ENCODE measurements at places on chromosomes 16 and 17. TPM values are rescaled to one million over a fixed set of nuclear protein-coding genes. Genes with fewer than 3 reads are reported as not detected.
A peak's percentile ranks its signal among the peaks of the same experiment; 100 is the strongest.

DNA sequence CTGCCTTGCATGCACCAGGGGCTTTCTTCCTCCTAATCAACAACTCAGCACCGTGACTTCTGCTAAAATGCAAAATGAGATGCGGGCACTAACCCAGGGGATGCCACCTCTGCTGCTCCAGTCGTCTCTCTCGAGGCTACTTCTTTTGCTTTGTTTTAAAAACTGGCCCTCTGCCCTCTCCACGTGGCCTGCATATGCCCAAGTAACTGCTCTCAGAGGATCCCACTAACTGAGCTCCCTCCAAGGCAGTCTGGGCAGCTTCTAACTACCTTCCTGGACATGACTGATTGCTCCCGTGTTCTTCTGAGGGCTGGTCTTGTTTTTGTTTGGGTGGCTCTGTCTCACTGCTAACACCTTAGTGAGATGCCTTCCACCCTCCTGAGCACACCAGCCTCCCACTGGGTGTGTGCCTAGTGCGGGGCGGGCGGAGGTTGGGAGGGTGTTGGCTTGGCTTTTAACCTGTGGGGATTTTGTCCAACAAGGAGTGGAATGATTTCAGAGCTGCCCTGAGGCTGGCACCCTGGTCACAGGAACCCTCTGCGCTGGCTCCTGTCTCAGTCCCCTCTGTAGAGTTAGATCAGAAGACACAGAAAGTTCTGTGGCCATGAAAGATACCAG, 8.9 kb upstream of the LGALS9 start:
- no peak for DNase-seq

- DNase-seq: peak; percentile 66
These were observed 13.4 kb upstream of the PLLP start for GRCh38 chr16:57297856-57298255.

DNA sequence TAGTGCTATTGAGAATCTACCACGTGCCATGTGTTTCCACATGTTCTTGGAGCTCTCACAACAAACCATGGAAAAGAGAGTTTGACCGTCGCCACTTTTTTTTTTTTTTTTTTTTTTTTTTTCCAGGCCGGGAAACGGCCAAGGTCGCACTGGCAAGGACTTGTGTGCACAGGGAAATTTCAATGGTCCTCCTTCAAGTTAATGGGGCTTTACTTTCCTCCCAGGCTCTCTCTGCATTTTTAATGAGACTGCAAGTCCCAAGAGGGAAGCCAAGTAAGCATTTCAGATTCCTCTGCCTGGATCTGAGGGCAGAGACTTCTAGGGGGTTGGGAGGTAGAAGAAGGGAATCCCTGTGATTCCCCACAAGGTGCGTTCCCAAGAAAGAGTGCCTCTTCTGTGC, 94.7 kb upstream of the MPHOSPH6 start:
- no peak for DNase-seq

DNA sequence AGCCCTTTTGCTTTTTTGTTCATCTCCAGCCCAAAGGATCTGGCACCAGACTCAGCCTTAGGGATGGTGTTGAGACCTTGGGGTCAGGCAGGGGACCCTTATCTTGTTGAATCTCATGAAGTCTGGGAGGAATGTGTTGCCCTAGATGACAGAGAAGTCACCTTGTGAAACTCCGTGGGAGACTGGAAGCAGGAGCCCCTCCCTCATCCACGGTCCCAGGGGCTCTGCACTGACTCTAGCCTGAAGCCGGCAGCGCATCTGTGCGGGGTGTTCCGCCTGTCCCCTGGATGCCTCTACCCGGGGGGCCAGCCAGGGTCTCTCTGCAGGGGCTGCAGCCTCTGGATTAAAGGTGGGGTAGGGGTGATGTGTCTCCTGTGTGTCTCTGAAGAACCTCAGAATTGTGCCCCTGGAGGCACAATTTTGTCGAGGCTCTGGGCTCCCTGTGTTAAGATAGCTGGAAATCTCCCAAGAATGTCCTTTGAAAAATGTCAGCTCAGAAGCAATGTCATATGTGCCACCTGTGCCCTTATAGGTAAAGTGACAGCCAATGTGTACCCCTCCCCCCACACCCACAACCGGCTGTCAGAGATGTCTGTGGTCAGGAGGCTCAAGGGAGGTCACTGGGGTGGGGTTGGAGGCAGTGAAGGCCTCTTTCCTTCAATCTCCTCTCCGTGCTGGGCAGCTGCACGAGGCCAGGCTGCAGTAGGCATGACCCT, 32.1 kb upstream of the CDC42EP4 start:
- no peak for DNase-seq

- no peak for DNase-seq
These were observed 544.6 kb downstream of the CDH13 start for GRCh38 chr16:83171396-83171795.

- DNase-seq: no peak
These were observed 544.8 kb upstream of the EEF2KMT start for GRCh38 chr16:5642436-5642835.

GRCh38 chr16:76524769-76525168, 247.6 kb downstream of the CNTNAP4 start:
- DNase-seq: no peak

DNA sequence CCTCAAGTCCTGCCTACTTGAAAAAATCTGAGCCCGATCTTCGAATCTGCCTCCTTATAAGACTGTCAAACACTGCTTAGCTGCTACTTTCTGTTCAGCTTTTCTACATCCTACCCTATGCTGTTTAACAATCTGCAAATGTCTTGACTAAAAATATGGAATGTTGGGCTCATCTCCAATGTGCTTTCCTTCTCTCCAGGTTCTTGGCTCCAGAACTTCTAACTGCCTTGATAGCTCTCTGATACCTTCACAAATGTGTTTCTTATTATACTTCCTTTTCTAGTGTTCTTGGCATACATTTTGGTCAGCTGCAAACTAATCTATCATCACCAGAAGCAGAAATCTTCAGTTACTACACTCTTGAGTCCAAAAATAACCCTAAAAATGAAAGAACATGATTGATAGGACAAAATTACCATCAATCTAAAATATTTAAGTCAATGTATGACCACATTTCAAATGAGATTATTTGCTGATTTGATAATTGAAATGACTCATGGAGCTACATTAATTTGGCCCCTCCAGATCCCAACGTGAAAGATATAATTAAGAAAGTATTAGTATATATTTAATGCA, 372.3 kb upstream of the MON1B start:
- DNase-seq: no peak

DNA sequence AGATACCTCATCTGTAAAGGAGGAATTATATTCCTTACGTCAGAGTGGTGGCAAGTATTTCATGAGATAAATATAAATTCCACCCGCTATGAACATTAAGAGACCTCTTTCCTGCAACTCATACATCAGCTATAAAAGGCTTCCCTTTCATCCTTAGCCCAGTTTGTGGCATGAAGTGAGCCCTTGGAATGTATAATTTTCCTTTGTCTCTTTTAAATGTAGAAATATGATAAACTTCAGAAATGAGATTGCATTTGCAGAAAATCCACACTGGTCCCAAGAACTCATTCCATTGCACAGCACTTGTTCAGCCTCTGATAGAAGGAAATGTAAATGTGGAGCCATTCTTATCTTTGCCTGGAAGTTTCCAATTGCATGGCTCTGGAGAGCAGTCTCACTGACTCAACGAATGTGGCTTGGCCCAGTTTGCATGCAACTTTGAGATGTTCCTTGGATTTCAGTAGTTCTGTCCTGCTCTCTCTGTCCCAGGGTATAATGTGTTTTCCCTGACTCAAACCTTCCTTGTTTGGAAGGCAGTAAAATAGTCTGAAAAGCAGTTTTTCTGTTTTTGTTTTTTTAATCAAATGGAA, 746.4 kb downstream of the CDH11 start:
- DNase-seq: no peak

- DNase-seq: no peak
These were observed 383.6 kb downstream of the UTP18 start for GRCh38 chr17:51643702-51644490.

- no peak for DNase-seq
These were observed 87.5 kb downstream of the BMERB1 start for GRCh38 chr16:15521758-15522509.

- DNase-seq: no peak
These were observed 152.1 kb upstream of the PLCG2 start for GRCh38 chr16:81627024-81627423.

- DNase-seq: no peak
These were observed 14.8 kb downstream of the UTS2R start for GRCh38 chr17:82386255-82386831.

GRCh38 chr17:4479982-4480751, 18.5 kb upstream of the SPNS2 start:
- no peak for DNase-seq

GRCh38 chr16:85079785-85080570, 32.3 kb downstream of the CIBAR2 start:
- DNase-seq: no peak

DNA sequence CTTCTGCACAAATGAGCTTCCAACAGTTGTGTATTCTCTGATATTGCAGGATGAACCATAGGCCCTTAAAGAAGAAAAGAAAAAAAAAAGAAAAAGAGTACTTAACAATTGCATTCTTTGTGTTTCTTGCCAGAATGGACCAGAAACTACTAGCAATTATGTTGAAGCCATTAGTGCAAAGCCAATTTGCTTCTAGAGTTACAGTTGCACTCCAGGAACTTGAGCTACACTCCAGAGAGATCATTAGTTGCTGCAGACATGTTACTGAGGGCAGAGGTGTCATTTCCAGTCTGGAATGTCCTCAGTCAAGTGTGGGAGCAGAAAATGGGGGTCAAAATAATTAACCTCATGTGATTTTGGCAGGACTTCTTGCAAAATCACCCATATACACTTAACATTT, 85.6 kb upstream of the CCL2 start:
- DNase-seq: no peak

GRCh38 chr17:1590747-1591473, 28.3 kb upstream of the PITPNA start:
- no peak for DNase-seq

GRCh38 chr17:44400226-44400847, 10.9 kb upstream of the ITGA2B start:
- no peak for DNase-seq

- DNase-seq: no peak
These were observed 445 bp downstream of the CIAO2B start for GRCh38 chr16:66933776-66934137.

GRCh38 chr16:22065252-22065651, 27.1 kb upstream of the VWA3A start:
- DNase-seq: no peak

GRCh38 chr16:10607157-10607556, 26.8 kb upstream of the EMP2 start:
- DNase-seq: no peak

DNA sequence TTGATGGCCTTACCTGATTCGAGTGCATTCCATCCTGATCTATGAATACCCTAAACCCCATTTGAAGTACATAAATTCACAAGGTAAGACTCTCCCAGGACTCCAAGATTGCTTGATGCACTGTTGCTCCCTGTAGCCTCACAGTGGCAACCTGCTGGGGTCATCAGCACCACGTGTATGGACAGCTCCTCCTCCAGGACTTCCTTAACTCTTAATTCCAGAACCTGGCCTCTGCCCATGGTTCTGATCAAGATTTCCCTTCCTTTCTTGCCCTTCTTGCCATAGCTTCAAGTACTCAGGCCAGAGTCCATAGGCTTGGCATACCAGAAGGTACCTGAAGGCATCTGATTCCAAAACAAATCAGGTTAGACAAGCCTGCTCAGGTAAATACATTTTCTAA, 34.0 kb upstream of the NLK start:
- no peak for DNase-seq

- DNase-seq: no peak
These were observed 20.8 kb upstream of the ZFHX3 start for GRCh38 chr16:73068541-73069401.

- DNase-seq: no peak
These were observed 578 bp downstream of the PGAP6 start for GRCh38 chr16:381012-381788.

DNA sequence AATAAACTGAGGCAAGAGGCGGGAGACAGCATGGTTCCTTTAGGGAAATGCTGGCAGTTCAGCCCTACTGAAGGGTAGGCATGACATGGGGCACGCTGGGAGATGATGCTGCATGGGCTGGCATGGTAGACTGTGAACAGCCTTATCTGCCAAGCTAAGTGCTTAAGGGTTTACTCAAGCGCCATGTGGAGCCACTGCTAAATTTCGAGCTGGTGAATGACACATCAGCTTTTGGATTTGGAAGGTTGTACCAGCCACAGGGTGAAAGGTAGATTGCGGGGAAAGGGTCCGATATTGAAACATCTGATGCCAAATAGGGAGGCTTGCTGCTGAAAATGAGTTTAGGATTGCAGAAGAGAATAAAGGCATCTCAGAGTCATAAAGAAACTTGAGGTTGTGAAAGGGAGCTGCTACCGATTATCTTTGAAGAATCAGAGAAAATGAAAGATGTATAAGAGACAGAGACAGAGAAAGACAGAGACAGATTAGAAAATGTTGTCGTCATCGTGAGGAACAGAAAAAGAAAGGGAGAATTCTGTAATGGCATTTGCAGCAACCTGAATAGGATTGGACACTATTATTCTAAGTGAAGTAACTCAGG, 16.3 kb downstream of the PIK3R5 start:
- DNase-seq: no peak

DNA sequence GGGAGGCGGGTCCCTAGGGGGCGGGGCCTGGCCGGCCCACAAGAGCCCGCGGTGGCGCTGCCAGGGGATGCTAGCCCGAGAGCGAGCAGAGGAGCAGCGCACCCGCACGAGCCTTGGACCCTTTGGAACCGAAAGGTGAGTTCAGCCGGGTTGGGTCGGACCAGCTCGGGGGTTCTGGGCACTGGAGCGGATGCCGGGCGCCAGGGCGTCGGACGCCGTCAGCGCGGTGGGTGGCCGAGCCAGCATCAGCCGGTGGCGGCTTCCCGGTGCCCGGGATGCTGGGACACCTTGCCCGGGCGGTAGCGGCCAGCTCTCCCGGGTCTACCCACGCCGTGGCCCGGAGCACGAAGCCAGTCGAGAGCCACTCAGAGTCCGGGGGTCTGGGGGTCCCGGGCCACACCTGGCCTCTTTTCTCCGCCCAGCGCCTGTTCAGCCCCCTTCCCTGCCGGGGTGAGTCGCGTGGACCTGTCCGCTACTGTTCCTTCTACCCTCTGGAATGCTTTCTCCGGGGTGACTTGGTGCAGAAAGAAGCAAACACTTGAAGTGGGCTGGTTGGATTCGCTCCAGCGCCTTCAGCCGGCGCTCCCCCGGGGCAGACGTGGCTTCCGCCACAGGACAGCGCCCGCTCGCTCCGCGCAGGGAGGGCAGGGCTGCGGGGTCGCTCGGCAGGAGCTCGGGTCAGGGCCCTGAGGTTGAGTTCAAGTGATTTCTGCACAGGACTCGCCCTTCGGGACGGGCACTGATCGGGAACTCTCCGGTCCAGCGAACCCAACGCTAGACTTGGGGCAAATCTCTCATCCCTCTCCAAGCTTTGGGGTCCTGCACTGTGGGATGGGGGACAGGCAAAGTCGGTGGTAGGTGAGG, at the start of gene SCNN1G:
Gene SCNN1G (plus strand): TSS at position 67 of the 864 bp plus-strand sequence. CDS start 3,527 bp downstream, outside the sequence.
- no peak for DNase-seq

- no peak for DNase-seq
These were observed 18.5 kb upstream of the ALDH3A2 start for GRCh38 chr17:19630035-19630434.

Gene CCL3
- total RNA-seq: 1,154 TPM

Gene TBC1D3E
- 0.24 TPM for total RNA-seq

Gene MLYCD
- total RNA-seq: 3.8 TPM

Gene PVALEF
- not detected for total RNA-seq

Gene CTRL
- 4.1 TPM for total RNA-seq

Gene OSGIN1
- total RNA-seq: 0.86 TPM

Gene RAB37
- total RNA-seq: 6.0 TPM

Gene TP53TG3
- not detected for total RNA-seq

Gene STAT5B
- 124 TPM for total RNA-seq

Gene CDRT15
- total RNA-seq: not detected

Gene CD300H
- not detected for total RNA-seq

Gene TBC1D3C
- total RNA-seq: 1.6 TPM
